ENCODE measurements at places on chromosomes 6 and 20.

GRCh38 chr6:28211840-28212509 lies 13.1 kb upstream of the ZSCAN9 start:
- DNase-seq: peak; percentile 59

DNA sequence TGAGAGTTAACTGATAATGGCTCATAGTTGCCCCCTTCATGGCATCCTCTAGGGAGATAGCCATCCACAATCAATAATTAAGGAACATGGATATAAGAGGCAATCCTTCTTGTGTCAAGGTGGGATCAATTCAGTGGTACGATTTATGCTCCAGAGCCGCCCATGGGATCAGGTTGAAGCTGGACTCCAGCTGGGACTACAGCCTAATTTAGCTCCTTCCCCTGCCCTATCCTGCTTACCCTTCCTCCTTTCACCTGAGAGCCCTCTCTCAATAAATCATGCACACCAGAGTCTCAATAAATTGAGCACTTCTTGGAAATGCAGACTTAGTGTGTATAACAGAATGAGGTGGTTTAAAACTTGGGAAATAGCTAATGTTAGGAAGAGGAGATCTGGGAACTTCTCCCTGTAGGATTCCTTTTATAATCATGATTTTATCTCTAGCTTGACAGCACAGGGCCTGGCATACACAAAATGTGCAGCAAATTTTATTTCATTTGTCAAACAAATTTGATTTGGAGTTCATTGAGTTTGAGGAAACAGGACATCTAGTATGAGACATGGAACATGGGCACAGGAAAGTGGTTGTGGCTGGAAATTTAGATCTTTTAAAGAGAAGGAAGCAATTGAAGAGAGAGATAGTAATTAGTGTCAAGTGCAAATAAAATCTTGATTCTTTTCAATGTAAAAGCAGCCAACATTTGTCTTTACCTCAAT lies 28.6 kb upstream of the OGFRL1 start:
- DNase-seq: no peak

DNA sequence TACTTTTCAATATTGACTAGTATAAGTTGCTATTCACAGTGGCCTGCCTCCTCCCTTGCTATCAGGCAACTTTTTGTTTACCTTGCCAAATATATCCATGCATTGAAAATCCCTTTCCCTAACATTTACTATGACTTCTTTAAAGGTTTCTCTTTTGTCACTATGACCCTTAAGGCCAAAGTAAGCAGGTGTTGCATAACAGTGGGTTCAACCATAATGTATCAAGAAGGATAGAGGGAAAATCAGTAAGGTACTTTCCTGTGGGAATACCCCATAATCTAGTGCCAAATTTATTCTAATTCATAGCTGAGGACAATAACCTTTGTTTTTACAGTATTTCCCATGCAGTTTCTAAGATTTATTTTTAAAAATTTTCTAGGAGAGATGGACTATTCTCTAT lies 527.6 kb downstream of the CDKAL1 start:
- DNase-seq: no peak

GRCh38 chr6:13009461-13009860 lies 292.9 kb downstream of the PHACTR1 start:
- DNase-seq: no peak

- DNase-seq: no peak
These were observed 1.7 kb upstream of the RTEL1 start for GRCh38 chr20:63656451-63656850.

- DNase-seq: peak; percentile 93
These were observed 1.4 kb upstream of the HIVEP2 start for GRCh38 chr6:142946181-142946923.

- DNase-seq: no peak
These were observed 10.7 kb upstream of the EDN1 start for GRCh38 chr6:12279322-12280091.

DNA sequence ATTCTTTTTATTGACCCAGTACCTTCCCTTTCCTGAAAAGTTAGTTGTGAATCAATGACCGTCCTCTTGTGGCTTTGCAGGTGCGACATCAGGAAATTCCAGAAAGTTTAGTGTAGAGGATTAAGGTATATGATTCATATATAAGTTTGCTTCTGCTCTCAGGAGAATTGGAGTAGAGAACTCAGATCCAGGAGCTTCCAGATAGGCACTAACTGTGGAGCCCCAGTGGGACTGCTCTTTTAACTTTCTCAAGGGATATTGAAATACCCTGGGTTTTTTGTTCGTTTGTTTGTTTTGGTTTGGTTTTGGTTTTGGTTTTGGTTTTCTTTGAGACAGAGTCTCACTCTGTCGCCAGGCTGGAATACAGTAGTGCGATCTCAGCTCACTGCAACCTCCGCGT lies 9.5 kb downstream of the TAAR2 start:
- no peak for DNase-seq

All from common myeloid progenitor, CD34-positive (primary cell).